Right renal cortex interstitium (tissue), 3 donors: ENCODE measurements at places on chromosomes 16 and 17. TPM values are rescaled to one million over a fixed set of nuclear protein-coding genes. Genes with fewer than 3 reads are reported as not detected.

TRAP1 gene
- polyA plus RNA-seq = 89.3 TPM

- no peak for DNase-seq
Observed at GRCh38 chr16:71460941-71461340, 1.1 kb downstream of the ZNF23 start.

TBC1D3E gene
- not detected for polyA plus RNA-seq

FBXW10 gene
- polyA plus RNA-seq = 0.94 TPM

PIMREG gene
- 19.4 TPM for polyA plus RNA-seq

GRCh38 chr17:42766124-42766523 is 5.1 kb downstream of the RAMP2 start:
- no peak for DNase-seq

SLFN13 gene
- 23.8 TPM for polyA plus RNA-seq

TBC1D10B gene
- 26.5 TPM for polyA plus RNA-seq
